Globus pallidus (tissue), 1 donor: ENCODE measurements at places on chromosomes 3 and 15.
A peak's percentile ranks its signal among the peaks of the same experiment; 100 is the strongest.

- no peak for DNase-seq
These were observed 2.3 kb downstream of the SHOX2 start for GRCh38 chr3:158103887-158104327.

DNA sequence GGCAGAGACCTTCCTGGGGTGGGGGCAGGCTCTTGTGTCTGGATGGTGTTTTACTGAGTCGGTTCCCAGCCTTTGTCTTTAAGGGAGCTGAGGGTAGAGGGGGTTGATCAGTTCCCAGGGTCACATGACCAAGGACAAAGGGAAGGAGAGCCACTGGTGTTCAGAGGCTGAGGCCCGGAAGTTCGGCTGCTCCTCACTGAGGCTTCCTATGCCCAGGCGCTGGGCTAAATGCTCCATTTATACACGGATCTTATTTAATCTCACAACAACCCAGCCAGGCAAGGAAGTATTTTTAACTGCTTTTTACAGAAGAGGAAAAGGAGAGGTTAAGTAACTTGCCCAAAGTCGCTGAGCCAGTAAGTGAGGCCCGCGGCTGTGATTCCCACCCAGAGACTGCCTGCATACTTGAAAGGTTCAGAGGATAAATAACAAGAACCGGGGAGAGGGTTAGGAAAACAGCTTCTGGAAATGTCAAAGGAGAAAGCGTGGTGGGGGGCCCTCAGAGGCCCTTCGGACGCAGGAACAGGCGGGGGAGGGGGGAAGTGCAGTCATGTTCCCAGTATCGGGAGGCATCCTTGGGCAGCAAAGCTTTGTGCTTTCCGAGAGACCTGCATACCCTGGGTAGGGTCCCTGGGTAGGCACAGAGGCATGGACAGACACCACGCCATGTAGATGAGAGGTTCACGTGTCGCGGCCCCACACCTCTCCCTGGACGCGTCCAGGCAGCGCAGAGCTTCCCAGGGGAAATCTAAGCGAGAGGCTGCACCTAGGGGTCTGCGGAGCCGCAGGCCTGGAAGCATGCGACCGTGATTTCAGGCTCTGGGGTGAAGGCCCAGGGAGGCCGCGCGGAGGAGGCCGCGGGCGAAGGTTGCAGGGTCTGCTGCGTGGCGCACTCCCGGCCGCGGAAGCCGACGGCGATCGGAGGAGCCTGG lies 21.3 kb downstream of the EPHB3 start:
- DNase-seq: peak; percentile 73

DNA sequence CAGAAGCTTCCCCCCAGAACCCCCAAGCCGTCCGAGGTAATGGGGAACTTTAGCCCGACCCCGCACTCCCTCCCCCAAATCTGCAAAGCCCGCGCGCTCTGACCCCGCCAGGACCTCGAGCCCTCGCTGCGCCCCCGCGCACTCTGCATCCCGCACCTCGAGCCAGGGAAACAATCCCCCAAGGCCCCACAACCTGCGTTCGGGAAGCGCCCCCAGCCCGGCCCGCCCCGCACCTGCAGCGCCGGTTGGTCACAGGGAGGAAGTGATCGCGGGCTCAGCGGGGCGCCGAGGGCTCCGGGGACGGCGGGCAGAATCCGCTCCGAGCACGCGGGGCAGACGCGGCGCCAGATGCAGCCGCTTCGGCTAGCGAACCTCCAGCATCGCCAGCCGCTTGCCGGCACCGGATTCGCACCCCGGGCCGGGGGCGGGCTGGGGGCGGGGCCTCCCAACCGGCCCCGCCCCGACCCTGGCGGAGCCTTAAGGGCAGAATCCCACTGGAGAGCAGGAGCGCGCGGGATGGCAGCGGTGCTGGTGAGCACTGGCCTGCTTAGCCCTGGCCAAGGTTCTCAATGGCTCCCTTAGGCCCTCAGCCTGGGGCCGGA lies at the start of gene CAMKV:
TSS of gene CAMKV (minus strand) at position 382 of the 602 bp plus-strand sequence. CDS start 7,518 bp downstream, outside the sequence.
- no peak for DNase-seq

DNA sequence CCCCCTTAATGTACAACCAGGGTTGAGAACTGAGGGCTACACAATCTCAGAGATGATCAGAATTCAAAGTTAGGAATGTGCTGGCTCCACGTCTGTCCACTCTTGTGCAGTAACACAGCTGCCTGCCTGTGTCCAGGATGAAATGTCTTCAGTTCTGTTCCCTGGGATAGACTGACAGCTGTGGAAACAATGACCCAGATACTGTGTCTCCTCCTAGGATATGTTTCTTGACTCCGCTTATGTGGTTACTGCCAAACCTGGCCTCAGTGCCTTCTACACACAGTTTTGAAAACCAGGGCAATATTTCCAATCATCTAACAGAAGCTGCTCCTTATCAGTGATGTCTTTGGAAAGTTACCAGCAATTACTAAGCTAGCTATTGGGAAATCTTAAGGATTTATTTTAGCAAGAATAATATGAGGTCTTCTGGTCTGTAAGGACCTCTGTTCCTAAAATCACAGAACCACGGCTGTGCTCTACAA lies 67.6 kb downstream of the NOX5 start:
- DNase-seq: no peak

DNA sequence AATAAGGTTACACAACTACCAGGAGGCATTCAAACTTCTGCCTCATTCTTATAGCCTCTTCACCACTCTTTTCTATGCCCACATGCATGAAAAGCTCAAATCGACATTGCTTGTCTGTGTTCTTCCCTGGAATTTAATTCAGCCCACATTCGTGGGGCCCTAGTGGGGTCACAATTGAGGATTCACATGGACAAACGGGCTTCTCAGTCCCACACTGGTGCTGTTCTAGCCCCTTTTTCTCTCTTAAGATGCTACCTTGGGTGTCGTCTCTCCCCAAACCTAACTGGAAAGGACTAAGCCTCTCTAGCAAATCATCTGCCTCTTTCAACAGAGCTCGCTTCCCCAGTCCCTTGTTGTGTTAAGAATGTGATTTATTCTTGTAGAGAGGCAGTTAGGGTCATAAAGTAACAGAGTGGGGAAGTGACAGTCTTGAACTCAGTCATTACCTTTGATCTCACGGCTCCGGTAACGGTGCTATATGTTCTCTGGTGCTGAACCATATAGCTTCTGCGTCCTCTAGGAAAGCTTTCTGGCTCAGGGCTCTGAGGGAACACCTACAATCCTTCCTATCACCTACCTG lies 4.9 kb downstream of the LPP start:
- DNase-seq: no peak

DNA sequence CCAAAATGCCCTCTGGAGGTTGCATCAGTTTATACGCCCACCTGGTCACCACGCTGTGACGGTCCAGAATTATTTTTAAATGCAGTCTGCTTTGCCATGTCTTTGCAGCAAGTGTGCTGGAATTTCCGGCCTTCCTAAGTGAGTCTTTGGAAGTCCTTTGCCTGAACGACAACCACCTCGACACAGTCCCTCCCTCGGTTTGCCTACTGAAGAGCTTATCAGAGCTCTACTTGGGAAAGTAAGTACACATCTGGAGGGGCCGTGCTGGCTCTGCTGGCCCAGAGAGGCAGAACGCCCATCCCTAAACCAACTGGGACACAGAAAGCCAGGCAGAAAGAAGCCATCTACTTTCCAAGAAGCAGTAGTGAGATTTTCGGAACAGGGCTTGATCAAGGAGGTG lies 101.8 kb downstream of the LRRK1 start:
- DNase-seq: no peak

DNA sequence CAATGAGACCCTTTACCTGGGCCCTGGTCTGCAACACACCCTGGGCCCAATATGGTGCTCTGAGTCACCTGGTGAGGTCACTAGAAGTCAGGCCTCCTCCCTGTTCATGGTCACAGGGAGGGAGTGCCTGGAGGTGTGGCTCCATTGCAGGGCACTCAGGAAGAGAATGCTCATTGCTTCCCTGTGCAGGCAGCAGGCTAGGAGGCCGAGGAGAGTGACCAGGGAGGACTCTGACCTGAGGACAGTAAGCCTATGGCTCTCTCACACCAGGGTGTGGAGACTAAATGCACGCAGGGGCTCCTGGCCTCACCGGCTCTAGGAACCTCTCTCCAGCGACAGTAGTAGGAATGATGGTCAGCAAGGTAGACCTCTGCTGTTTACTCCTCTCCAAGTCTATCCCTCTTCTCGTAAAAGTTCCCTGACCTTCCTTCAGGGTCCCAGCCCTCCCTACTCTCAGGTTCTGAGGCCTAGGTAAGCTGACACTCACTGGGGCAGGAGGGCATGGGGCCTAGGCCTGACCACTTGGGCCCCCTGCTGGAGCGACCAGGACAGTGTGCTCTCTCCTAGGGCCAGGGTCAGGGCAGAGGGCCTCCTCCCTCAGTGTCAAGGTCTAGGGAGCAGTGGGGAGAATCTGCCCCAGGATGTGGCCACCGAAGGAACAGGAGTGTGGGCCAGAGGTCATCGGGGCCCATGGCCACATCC lies 9.6 kb upstream of the SLCO2A1 start:
- DNase-seq: no peak

GRCh38 chr3:121592856-121593702 lies at the start of gene FBXO40:
TSS of gene FBXO40 (plus strand) at chr3:121593379. CDS start at chr3:121620576, 27,197 bp downstream.
- no peak for DNase-seq

- no peak for DNase-seq
These were observed 545.0 kb downstream of the SI start for GRCh38 chr3:164533275-164533674.

GRCh38 chr3:51382947-51383578 lies 2.0 kb upstream of the MANF start:
- no peak for DNase-seq

- no peak for DNase-seq
These were observed 116.5 kb downstream of the THSD4 start for GRCh38 chr15:71231758-71232157.

- DNase-seq: no peak
These were observed 8.8 kb upstream of the GOLGA8J start for GRCh38 chr15:30073915-30074314.

DNA sequence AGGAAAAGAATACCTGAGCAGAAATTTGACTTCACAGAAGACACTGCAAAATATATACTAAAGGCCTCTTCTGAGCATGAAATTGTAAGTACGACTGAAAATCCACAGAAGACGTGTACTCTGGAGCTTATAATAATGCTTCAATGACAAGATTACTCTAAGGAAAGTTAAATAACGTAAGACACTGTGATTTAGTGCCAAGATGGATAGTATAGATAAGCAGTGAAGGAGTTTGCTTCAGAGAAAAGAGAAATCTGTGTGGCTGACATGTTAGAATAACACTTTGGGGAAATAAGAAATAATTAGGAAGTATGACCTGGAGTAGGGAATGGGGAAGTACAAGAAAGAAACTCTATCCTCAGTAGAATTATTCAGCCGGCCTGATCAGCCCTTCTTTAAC lies 28.9 kb downstream of the ALDH1A2 start:
- no peak for DNase-seq

- no peak for DNase-seq
These were observed 141.4 kb downstream of the GREM1 start for GRCh38 chr15:32859251-32859650.

- no peak for DNase-seq
These were observed 2.3 kb downstream of the XYLB start for GRCh38 chr3:38348903-38349302.

- no peak for DNase-seq
These were observed 131.6 kb downstream of the TPRA1 start for GRCh38 chr3:127458696-127459604.

DNA sequence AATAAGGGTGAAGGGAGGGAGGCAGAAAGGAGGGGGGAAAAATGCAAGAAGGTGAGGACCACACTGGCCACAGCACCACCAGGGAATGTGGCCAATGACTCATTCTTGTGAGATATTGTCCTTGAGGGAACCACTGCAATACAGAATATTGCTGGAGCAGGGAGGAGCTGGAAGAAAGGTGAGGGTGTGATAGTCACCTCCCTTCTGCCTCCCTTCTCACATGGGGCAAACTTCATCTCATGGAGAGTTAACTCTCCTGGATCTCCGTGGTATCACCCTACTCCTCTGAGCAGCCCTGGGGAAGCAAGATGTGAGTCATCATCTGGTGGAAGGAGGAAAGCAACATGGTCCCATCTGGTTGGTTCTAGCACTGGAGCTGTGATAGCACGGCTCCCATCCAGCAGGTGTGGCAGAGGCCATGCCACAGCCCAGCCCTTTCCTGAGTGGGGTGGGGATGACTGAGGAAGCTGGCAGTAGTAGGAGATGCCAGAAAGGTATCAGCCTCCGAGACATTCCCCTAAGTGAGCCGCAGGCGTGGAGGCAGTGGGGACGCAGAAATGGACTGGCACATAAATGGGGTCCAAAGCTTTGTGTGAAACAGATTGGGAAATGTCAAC lies 115.9 kb upstream of the LPP start:
- DNase-seq: no peak

- no peak for DNase-seq
These were observed 1046.3 kb downstream of the ROBO2 start for GRCh38 chr3:78086150-78086549.

DNA sequence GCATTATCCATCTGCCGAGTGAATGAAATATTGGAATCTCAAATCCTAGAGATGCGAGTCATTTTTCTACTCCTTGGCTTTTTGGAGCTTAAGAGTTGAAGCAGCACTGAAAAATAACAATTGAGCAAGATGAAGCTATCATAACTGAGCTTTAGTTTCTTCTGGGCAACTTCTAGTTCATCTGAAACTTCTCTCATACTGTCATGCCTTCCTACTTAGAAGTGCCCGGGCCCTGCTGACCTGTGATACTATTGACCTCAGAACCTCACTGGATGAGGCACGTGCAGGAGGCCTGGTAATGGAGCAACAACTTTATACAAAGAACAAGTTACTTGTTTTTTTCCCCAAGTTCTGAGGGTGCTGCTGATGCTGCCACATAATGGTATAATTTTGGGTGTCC lies 48.5 kb upstream of the P3H2 start:
- DNase-seq: no peak

DNA sequence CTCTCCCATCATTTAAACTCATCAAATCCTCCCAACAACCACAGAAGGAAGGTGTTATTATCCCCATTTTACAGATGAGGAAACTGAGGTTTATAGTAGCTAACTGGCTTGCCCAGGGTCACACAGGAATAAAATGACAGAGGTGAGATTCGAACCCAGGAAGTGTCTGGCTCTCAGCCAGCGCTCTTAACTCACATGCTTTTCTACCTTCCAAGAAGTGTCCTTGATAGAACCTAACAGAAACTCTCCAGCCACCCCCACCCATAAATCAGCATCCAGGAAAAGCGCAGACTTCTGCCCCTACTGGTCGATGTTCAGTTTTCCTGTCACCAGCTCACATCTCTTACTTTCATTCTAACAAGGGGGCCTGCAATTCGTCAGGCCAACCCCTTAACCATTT lies 51.7 kb downstream of the SPATA12 start:
- DNase-seq: no peak

GRCh38 chr15:46941241-46941640 lies 776.1 kb upstream of the SEMA6D start:
- no peak for DNase-seq

GRCh38 chr15:49383266-49383665 lies 39.8 kb upstream of the FGF7 start:
- DNase-seq: no peak

- DNase-seq: peak; percentile 21
These were observed 32.2 kb downstream of the RIOX2 start for GRCh38 chr3:97940034-97940433.

GRCh38 chr3:149596134-149596770 lies 61.6 kb downstream of the WWTR1 start:
- no peak for DNase-seq

DNA sequence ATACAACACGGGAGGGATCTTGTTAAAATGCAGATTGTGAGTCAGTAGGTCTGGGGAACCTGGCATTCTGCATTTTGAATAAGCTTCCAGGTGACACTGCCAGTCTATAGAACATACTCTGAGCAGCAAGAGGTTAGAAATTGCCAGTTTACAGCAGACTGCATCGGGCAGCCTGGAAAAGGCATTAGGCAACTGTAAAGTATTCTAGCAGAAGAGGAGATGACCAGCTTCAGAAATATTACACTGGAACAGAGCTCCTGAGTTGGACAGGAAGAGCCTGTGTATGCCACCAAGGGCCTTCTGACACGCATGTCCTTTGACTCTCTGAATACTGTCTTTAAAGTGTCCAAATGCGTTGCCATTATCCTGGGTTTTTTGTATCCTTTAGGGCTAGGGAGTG lies 2.5 kb upstream of the ACAN start:
- DNase-seq: no peak
